ENCODE measurements at places on chromosomes 1 and 21.

DNA sequence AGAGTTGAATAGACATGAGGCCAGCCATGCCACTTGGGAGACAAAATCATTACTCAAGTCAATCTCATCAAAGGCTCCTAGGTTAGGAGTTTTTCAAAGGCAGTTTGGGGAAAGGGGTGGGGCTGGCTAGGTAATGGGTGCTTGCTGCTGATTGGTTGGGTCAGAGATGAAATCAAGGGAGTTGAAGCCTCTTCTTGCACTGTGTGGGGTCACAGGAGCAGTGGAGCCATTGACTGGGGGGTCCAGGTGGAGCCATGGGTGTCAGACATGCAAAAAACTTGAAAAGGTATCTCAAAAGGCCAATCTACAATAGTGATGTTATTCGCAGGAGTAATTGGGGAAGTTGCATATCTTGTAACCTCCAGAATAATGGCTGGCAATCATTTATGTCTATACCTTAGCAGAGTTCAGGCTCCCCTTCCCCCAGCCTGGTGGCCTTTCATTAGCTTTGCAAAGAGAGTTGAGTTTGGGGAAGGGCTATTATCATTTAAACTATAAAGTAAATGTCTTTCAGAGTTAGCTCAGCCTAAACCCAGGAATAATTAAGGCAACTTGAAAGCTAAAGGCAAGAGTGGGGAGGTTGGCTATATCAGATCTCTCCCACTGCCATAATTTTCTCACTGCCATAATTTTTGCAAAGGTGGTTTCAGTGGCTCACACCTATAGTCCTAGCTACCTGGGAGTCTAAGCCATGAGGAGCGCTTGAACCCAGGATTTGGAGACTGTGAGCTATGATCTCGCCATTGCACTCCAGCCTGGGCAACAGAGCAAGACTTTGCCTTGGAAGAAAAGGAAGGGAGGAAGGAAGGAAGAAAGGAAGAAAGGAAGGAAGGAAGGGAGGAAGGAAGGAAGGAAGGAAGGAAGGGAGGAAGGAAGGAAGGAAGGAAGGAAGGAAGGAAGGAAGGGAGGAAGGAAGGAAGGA lies 7.8 kb upstream of the PINK1 start:
- DNase-seq: no peak

- DNase-seq: no peak
These were observed 321.2 kb downstream of the HLX start for GRCh38 chr1:221200464-221200863.

- no peak for DNase-seq
These were observed 60.3 kb upstream of the SLC45A1 start for GRCh38 chr1:8257621-8258020.

DNA sequence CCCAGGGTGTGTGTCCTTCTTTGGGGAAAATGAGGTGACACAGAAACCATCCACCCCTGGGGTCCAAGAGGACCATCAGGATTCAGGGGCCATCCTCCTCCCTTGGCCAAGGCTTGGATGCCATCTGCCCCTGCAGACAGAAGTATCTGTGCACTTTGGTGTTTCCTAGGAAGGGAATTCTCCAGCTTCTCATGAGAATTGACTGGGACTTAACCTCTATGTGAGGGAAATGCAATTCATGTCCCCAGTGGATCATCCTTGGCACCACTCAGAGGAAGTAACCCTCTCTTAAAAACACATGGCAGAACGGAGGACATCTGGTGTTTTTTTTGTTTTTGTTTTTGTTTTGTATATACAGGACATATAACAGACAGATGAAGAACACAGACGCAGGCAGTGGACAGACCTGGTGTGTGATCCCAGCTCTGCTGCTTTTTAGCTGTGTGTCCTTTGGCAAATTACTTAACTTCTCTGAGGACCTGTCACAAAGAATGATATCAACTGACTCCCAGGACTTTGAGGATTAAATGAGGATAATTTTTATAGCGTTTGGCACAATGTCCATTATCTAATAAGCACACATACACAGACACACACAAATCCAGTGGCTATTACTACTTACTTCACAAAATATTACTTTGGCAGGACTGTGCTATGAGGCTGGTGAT lies 3.8 kb downstream of the TNN start:
- no peak for DNase-seq

- DNase-seq: no peak
These were observed 25.3 kb downstream of the DSTYK start for GRCh38 chr1:205186191-205186590.

DNA sequence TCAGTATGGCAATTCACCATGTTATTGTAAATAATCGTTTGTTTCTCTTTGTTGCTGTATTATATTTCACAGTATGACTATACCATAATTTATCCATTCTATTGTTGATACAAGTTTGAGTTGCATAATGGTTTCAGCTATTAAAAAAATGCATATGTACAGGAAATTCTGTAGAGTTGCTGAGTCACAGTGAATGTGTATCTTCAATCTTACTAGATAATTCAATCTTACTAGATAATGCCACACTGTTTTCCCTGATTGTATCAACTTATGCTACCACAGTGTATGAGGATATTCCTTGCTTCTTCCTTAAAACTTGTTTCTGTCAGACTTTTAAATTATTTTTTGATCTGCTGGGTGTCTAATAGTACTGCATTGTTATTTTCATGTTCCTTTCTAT lies 3.5 kb upstream of the COA6 start:
- DNase-seq: no peak

DNA sequence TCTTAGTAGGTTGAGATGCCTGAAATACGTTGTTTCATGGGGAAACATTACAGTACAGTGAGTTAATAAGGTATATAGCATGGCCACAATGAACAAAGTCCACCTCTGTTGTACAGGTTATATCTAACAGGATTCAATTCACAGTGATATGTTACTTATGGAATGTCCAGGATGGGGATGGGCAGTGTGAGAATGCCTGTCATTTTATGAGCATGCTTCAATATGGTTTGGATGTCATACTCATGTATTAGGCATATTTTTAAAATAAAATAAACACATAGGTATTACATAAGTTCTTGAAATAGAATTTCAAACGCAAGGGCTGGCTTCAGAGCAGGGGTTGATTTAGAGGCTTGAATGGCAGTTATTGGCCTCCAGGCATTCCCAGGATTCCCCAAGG lies 6.1 kb upstream of the PHLDA3 start:
- DNase-seq: no peak

- DNase-seq: no peak
These were observed at the start of gene DPH5 for GRCh38 chr1:101025657-101026429. Gene DPH5 (minus strand): TSS chr1:101025784. CDS start chr1:101025443, 341 bp downstream.

DNA sequence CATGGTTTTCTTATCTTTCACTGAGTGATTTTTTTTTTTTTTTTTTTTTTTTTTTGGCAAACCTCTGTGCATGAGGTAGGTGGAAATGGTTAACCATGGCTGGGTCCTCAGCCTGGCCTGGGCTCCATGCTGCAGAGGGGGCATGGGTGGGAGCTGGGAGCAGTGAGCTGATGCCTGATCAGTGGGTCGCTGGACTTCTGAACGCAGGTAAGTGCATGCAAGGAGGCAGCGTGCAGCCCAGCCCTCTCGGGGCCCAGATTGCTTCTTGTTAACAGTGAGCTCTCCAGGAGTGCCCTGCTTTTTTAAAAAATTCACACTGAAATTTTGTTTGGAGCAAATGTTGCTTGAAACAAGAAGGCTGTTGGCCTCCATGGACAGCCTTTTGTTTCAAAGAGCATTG lies 75.2 kb downstream of the UCK2 start:
- no peak for DNase-seq

Measured in HFF-Myc (cell line).